ENCODE measurements at places on chromosomes 1 and 21. TPM values are rescaled to one million over a fixed set of nuclear protein-coding genes. Genes with fewer than 3 reads are reported as not detected.

Gene PRKAA2
- total RNA-seq = 0.16 TPM

Gene EVI5
- 55.6 TPM for total RNA-seq

Gene CYP4A11
- total RNA-seq = 0.18 TPM

Gene TBX15
- 2.5 TPM for total RNA-seq

Gene UBE2U
- not detected for total RNA-seq

Gene RPE65
- under 0.01 TPM for total RNA-seq

Gene SPATA21
- not detected for total RNA-seq

Gene PDE4B
- 10.5 TPM for total RNA-seq

Gene OR2AK2
- total RNA-seq = not detected

Gene OR2L8
- not detected for total RNA-seq

Gene CLCA2
- 0.16 TPM for total RNA-seq

Gene LIN28A
- total RNA-seq = not detected

Gene SMCP
- not detected for total RNA-seq

Gene IFNAR1
- total RNA-seq = 24.5 TPM

Gene MROH7
- 0.54 TPM for total RNA-seq

Gene CA14
- total RNA-seq = not detected

Gene CDA
- total RNA-seq = 1.6 TPM

Gene CSMD2
- total RNA-seq = 0.49 TPM

Gene C21orf91
- 3.4 TPM for total RNA-seq

Gene NHLH1
- total RNA-seq = not detected

Gene PTPN22
- total RNA-seq = not detected

Gene TRIM58
- not detected for total RNA-seq

Gene ANKRD34A
- total RNA-seq = 0.18 TPM

Gene PTPN7
- total RNA-seq = not detected

Measured in cardiac atrium fibroblast (primary cell).